ENCODE measurements at places on chromosomes 1 and 21. TPM values are rescaled to one million over a fixed set of nuclear protein-coding genes. Genes with fewer than 3 reads are reported as not detected.

TMED5 gene
- total RNA-seq, result 17.3 TPM

TAS1R1 gene
- total RNA-seq, result not detected

BARHL2 gene
- not detected for total RNA-seq

OR2L3 gene
- total RNA-seq, result not detected

COG2 gene
- 32.2 TPM for total RNA-seq

SOAT1 gene
- 17.5 TPM for total RNA-seq

SPSB1 gene
- total RNA-seq, result 32.9 TPM

FMOD gene
- total RNA-seq, result not detected

TRNP1 gene
- 245 TPM for total RNA-seq

PACC1 gene
- 8.4 TPM for total RNA-seq

DIRAS3 gene
- total RNA-seq, result not detected

SPATA21 gene
- not detected for total RNA-seq

GPR52 gene
- not detected for total RNA-seq

NHLH1 gene
- total RNA-seq, result not detected

KRTAP20-2 gene
- not detected for total RNA-seq

DNA sequence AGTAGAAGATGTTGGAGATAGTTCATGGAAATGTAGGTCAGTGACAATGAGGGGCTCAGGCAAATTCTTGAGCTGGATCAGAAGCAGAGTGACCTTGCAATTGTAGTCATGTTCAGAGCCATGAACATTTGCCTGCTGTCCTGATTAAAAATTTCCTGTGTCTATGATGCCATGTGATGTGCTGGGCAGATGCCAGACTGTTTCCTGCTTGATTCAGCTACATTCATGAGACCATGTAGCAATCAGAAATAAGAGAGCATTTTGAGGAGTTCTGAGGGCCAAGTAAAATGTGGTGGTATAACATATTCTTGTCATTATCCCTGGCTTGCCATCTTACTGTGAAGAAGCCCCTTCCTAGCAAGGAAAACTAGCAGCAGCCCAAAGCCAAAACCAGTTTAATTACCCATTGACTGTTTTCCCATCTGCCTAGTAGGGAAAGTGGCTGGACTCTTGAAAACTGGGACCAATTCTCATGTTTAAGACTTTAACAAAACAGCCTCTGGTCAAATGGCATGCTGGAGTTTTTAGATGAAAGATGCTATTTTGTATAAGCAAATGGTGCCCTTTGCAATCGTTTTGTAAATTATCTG is 118.3 kb downstream of the NOS1AP start:
- no peak for DNase-seq

- no peak for DNase-seq
Observed at GRCh38 chr1:2644171-2644570, 11.4 kb upstream of the MMEL1 start.

DNA sequence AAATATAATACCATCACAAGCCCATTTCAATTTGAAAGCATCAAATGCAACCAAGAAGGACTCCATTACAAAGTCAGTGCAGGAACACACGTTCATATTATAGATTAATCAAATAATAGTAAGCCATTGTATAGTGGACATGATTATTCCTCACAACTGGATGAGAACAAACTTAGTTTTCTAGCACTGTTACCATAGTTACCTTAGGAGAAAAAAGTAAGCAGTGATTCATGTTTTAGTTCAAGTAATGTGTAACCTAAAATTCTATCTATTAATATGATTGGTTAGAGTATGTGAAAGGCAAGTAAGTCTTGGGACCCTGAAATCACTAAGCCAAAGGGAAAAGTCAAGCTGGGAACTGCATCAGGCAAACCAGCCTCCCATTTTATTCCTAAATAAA is 15.2 kb downstream of the SSX2IP start:
- no peak for DNase-seq

GRCh38 chr1:168958562-168959289 is 147.8 kb upstream of the ATP1B1 start:
- DNase-seq, result no peak

DNA sequence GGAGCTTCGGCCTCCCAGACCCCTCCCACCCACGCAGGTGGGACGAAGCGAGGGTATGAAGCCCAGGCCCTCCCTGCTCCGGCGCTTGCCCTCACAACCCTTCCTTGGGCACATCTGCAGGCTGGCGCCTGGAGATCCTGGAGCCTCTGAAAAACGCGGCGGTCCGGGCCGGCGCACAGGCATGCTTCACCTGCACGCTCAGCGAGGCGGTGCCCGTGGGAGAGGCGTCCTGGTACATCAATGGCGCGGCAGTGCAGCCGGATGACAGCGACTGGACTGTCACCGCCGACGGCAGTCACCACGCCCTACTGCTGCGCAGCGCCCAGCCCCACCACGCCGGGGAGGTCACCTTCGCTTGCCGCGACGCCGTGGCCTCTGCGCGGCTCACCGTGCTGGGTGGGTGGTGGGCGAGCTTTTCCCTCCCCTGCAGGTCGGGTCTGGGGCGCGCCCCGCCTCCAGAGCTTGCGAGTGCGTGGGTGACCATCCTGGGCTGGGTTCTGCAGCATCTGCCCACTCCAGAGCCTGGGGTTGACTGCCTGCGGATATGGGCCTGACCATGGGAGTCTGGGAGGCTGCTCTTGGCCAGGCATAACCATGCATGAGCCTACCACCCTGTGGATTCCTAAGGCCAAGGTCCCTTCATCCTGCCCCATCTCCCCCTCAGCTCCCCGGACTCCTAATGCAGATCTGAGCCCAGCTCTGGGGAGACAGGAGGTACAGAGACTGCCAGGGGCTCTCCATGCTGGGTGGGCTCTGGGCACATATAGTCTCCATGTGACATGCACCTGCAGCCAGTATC is 89.8 kb downstream of the TRIM11 start:
- DNase-seq, result no peak

- DNase-seq, result no peak
Observed at GRCh38 chr1:222583079-222583478, 6.7 kb downstream of the TAF1A start.

DNA sequence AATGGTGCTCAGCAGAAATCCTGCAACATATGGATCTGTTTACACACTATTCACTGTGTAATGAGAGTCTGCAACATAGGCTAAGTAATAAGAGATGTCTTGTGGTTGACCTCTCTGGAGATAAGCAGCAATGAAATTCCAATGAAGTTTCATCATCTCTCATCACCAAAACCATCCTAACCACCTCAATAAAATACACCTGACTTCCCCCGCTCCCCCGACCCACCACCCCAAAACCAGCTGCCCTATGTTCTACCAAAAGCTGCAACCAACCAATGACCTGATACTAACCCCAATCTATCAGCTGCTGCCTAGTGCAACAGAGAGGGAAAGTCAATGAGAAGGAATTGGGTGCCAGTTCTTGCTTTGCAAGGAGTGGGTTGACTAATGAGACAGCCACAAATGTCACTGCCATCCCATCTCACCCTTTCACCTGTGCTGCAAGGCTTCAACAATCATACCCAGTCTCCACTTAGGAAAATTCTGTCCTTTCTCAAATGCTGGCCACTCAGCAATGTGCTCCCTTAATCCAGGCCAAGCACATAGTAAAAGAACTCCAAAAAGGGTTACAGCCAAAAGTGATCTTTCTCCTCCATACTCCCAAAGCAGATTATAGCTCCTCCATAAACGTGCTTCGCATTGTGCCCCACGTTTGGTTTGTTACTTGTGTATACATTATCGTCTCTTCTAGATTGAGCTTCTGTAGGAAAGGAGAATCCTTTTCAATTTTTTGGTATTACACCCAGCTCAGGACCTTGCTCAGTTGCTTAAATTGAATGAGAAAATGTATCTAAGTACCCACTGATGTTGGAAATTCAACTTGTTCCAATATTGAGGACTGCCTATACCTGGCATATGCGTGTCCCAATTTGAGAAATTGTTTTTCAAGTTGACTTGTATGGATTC is 29.0 kb downstream of the MRPL39 start:
- DNase-seq, result no peak

DNA sequence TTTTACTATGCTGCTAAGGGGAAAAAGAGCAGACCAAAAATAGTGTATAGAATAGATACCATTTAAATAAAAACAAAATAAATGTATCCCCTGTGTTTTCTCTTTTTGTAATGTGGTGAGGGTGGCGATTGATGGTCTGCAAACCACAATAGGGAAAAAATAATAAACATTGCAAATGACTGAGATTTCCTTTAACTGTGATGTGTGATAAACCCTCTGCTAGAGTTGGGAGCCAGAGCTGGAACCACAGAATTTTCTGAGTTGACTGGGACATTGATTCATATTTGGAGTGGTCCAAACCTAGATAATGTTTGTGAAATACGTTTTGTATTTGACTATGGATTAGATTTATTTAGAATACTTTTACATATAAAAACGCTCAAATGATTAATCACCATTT is 70.6 kb upstream of the PTGFR start:
- DNase-seq, result no peak

DNA sequence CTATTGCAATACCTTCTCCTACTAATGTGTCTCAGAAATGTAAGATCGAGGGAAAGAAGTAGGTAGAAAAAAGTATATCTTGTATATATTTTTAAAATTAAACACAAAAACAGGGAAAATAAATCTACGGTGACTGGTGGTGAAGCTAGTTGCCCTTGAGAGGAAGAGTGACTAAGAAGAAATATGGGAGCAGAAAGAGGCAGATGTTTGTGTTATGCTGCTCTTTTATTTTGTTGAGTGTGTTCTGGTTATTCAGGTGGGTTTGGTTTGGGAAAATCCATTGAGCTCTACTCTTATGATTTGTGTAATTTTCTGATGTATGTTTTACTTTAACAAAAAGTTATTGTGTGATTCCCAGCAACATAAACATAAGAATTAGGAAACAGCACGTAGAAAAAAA is 444.9 kb upstream of the B3GALT2 start:
- DNase-seq, result no peak

DNA sequence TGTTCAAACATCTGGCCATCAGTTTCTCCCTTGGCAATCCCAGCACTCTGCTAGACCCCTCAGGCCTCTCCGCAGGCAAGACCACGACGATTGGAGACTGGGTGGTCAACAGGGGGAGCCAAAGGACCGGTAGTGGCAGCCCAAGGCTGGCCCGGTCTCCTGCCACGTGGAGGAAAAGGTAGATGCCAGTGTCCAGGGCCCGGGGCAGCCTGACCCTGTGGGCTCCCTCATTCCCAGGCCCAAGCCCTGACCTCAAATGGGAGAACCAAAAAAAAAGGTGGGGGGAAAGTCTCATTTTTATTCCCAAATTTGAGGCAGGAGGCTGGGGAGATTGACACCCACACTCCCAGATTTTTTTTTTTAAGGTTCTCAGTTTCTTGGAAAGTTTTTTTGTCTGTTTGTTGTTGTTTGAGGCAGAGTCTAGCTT is 24.8 kb downstream of the S100A6 start:
- DNase-seq, result peak; percentile 75

- no peak for DNase-seq
Observed at GRCh38 chr1:17869815-17870214, 114.7 kb downstream of the ACTL8 start.

GRCh38 chr1:6745073-6745472 is 40.2 kb upstream of the CAMTA1 start:
- no peak for DNase-seq

- DNase-seq, result no peak
Observed at GRCh38 chr21:18614303-18614702, 210.7 kb upstream of the TMPRSS15 start.

- no peak for DNase-seq
Observed at GRCh38 chr1:22921452-22922126, 51.1 kb downstream of the LACTBL1 start.

GRCh38 chr1:196701144-196701543 is 49.3 kb downstream of the CFH start:
- no peak for DNase-seq

- no peak for DNase-seq
Observed at GRCh38 chr1:154614901-154615300, 6.9 kb upstream of the ADAR start.

- DNase-seq, result no peak
Observed at GRCh38 chr1:171849245-171849898, 8.1 kb downstream of the DNM3 start.

DNA sequence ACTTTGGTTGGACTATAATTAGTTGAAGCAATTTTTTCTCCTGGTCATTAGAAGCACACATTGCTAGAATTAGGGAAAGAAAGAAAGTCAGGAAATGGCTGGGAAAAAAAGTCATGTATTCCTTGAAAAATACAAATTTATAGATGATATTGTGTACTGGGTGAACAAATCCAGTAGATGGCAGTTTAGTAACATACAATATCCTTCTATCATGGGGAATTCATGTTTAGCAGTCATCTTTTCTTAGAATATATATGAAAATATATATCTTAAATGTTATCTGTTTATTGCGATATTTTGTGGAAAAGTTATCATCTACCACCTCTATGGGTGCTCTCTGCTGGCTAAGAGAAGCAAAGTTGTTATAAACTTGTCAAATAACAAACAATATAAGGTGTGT is 13.1 kb upstream of the ZRANB2 start:
- DNase-seq, result no peak

GRCh38 chr1:160704250-160704649 is 7.4 kb downstream of the CD48 start:
- DNase-seq, result no peak

DNA sequence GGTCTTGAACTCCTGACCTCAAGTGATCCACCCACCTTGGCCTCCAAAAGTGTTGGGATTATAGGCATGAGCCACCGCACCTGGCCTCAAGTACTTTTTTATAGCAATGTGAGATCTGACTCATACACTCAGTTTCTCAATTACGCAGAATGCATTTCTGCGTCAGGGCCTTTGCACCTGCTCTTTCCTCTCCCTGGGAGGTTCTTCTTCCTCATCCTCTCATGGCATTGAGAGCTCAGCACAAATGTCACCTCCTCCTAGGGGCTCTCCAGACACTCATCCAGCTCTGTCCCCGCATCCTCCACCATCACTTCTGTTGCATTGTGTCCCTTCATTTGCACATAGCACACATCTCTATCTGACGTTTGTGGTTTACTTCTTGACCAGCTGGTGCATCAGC is 418.8 kb downstream of the PTPRU start:
- DNase-seq, result no peak

GRCh38 chr21:19914028-19914427 is 1084.2 kb upstream of the NCAM2 start:
- no peak for DNase-seq

GRCh38 chr1:33001282-33001681 is 35.4 kb downstream of the AK2 start:
- DNase-seq, result no peak

DNA sequence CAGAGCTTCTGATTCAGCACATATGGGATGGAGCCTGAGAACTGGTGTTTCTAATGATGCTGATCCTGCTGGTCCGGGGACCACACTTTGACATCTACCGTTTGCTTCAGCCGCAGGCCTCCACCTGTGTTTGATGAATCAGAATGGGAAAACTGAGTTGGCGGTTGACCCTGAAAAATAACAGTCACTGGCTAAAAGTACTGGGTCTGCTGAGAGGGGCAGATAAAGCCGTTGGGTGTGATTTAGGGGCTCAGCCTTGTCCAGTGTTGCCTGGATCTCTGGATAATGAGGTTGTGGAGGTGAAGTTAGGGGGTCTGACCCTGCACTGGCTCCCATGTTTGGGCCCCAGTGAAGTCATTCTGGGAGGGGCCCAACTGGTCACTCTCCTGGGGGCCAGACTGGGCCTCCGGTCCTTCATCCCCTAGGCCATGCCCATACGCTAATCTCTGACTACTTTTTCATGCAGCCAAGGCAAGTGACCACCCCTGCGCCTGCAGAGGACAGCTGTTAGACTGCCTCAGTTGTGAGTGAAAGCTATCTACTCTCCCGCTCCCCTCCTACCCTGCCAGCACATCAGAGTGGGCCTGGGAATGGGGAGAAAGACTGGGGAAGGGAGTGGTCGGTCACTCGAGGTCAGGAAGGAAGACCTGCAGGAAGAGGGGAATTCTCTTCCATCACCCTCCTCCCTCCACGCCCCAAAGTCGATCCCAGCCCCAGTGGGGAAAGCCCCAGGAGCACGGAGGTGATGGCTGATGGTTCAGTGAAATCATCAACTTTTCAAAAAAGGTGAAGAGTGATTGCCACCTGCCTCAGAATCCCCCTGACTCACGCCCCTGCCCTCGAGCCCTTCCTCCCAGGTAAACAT is 27.7 kb downstream of the VASH2 start:
- no peak for DNase-seq

Measured in Caki2 (cell line).